ENCODE measurements at places on chromosomes 6 and 20. TPM values are rescaled to one million over a fixed set of nuclear protein-coding genes. Genes with fewer than 3 reads are reported as not detected.

GRCh38 chr20:57212534-57213276 is 53.7 kb downstream of the BMP7 start:
- peak; percentile 60 for DNase-seq

DNA sequence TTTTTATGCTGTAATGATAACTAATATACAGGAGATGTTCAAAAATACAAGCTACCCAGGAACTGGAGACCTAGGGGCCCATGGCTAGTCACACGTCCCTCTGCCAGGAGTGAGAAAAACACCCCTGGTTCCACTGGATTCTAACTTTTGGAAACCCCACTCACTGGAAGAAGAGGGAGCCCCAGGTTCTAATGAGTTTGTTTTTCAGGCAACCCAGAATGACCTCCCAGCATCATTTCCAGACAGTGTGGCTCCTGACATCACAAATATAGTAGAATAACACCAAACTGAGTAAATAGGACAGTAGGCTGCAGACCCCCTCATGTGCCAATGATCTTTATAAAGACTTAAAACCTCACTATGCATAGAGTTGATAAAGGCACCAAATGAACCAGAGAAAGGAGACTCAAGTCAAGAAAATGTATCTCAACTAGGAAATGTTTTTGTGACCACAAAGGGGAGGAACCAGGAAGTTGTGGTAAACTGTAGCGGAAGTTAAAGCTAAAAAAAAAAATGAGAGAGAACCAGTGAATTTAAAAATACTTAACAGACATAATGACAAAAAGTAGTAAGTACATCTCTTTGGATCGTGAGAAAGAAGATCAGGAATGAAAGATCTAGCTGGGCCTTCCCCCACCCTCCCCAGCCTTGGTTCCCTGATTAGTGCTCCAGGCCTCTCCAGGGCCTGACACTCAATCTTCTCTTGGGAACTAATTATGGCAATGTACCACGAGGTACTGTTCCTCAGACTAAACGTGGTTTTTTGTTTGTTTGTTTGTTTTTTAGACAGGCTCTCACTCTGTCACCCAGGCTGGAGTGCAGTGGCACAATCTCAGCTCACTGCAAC is 19.8 kb downstream of the HLA-E start:
- no peak for DNase-seq

DNA sequence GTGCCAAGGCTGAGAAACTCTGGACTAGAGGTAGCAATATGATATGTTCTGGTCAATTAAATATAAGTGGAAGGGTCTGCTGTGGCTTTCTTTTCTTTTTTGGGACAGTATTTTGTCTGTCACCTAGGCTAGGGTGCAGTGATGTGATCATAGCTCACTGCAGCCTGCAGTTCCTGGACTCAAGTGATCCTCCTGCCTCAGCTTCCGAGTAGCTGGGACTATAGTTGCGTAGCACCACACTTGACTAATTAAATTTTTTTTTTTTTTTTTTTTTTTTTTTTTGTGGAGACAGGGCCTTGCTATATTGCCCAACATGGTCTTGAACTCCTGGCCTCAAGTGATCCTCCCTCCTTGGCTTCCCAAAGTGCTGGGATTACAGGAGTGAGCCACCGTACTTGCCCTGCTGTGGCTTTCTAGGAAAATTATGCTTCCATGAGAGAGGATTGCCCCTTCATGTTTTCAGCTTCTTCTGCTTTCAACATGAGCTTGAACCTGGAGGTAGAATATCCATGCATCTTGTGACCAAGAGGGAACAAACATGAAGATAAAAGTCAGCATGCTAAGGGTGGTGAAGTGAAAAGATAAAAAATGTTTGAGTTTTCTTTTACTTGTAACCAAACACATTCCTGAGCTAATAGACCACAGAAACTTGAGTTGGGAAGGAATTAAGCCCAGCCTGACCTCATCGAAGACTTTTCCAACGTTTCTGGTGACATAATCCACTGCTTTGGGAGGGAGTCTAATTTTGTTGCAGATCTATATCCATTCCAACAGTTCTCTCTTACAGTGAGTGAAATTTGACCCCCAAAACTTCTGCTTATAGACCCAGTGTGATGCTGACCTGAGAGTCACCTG is 75.1 kb downstream of the CARMIL1 start:
- no peak for DNase-seq

- DNase-seq = no peak
Observed at GRCh38 chr20:46975976-46976375, 81.3 kb downstream of the EYA2 start.

MROH8 gene
- total RNA-seq = 5.2 TPM

- DNase-seq = no peak
Observed at GRCh38 chr20:54678253-54678652, 202.9 kb downstream of the DOK5 start.

DNA sequence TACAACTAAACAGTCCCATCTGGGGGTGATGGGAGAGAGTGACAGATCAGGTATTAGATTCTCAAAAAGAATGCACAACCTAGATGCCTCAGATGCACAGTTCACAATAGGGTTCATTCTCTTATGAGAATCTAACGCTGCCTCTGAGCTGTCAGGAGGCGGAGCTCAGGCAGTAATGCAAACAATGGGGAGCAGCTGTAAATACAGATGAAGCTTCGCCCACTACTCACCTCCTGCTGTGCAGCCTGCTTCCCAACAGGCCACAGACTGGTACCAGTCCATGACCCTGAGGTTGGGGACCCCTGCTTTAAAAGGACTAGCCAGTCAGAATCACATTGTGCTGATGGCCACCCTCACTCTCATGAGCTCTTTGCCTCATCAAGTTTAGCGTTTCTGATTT is 247.0 kb upstream of the KCNQ5 start:
- no peak for DNase-seq

VGLL2 gene
- total RNA-seq = 0.21 TPM

TFB1M gene
- 14.9 TPM for total RNA-seq

DNA sequence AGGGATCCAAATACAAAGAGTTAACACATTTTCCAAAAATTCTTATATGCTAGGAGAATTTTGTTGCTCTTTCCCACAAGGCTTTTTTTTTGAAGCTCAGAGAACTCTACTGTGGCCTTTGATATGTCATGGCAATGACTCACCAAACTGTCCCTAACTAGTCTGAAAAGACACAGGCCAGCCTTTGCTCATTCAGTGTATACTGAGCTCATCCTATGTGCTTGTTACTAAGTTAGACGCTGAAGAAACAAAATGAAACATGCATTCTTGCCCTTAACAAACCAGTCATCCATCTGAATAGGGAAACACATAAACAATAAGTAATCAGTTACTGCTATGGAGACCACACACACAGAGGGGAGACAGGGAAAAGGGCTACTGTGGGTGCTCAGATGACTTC is 291.8 kb downstream of the FOXC1 start:
- no peak for DNase-seq

GRCh38 chr6:155067956-155068615 is 73.0 kb downstream of the TIAM2 start:
- no peak for DNase-seq

GRCh38 chr6:138030872-138031271 is 76.3 kb downstream of the PERP start:
- no peak for DNase-seq

PSORS1C2 gene
- not detected for total RNA-seq

DNA sequence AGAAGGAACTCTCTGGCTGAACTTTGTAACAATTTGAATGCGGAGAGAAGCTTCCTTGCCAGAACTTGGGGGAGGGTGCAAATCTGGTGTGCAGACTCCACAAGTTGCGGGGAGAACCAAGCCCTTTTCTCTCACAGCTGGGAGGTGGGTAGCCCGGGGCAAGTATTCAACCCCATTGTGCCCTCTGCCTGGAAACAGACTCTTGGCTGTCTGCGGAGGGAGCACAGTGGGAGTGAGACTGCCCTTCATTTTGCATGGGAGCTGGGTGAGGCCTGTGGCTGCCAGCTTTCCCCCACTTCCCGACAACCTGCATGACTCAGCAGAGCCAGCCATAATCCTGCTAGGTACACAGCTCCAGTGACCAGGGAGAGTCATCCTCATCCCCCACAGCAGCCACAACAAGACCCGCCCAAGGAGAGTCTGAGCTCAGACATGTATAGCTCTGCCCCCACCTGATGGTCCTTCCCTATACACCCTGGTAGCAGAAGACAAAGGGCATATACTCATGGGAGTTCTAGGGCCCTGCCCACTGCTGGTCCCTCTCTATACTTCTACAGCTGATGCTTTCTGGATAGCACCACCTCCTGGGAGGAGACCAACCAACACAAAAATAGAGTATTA is 29.4 kb upstream of the TPD52L1 start:
- no peak for DNase-seq

- DNase-seq = no peak
Observed at GRCh38 chr20:8121666-8122065, 10.4 kb upstream of the PLCB1 start.

- no peak for DNase-seq
Observed at GRCh38 chr6:91720324-91720723, 1133.5 kb upstream of the MAP3K7 start.

C2 gene
- total RNA-seq = 3.3 TPM

SIRPA gene
- 16.7 TPM for total RNA-seq

POPDC3 gene
- total RNA-seq = 31.1 TPM

DNA sequence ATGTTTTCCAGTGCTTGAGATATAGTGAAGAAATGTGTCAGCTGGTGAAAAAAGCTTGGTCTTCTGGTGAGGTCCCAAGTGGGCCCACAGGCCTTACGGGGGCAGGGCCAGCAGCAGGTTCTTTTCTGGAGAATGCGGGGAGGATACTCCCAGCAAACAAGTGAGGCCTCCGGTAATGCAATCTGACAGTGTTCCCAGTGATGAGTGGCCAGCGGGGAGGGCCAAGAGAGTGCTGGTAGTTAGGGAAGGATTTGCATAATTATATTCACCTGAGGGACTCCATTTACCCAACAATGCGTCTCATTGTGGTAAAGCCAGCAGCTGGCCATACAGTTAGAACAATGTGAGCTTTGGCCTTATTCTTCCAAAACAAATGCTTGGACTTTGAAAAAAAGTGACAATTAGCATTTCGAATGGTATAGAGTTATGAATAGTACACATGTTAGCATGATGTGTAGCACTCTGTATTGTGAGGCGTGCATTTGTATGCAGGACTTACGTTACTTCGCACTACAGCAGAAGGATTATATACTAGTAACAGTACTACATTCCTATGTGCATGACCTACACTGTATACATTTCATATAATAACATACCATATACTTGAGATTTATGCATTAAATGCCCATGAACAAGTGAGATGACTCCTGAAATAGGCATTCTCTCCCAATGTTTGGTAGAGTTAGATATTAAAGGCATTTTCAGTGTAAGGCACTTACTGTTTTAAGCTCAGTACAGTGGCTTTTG is 69.8 kb downstream of the MYB start:
- DNase-seq = no peak

GRCh38 chr20:4135385-4136077 is 120.2 kb upstream of the RNF24 start:
- DNase-seq = no peak

ESR1 gene
- total RNA-seq = 1.6 TPM

- no peak for DNase-seq
Observed at GRCh38 chr6:128511506-128511905, 8.9 kb downstream of the PTPRK start.

DNA sequence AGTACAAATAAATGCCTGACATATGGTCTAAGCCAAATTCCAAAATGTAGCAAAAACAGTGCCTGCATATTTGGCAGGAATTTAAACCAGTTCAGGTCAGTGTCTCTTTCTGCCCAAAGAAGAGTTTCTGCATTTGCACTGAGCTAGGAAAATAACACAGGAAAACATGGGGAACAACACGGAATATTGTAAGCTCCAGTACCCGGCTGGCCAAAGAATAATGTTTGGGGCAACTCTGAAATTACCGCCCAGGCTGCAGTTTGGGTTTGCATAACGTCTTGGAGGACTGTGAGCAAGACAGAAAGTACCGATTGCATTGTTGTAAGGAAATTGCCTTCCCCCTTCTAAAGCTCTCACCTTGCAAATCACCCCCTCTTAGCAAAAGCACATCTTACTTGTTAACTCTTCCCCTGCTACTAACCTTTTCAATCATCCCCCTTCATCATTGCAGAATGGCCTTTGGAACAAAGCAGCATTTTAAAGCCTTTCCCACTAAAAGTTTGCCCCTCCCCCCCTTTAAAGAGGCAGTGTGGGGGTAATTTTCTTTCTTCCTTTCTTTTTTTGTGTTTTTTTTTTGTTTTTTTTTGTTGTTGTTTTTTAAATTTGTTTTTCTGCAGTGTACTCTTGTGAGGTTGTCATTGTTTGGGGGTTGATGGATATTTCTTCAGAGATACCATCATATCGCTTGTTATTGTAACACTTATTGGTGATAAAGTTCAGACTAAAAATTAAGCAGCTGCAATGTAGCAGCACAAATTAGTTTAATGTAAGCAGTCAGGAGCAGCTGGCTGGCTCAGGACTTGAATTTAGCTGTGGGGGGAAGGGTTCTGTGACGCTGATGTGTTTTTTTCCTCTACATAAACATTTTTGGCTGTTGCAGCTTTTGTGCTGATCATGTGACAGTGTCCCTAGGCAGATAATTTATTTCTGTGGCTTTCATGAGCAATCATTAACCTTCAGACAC is 100.0 kb upstream of the CITED2 start:
- DNase-seq = peak; percentile 16

- no peak for DNase-seq
Observed at GRCh38 chr6:142647449-142648035, 297.4 kb downstream of the HIVEP2 start.

DNA sequence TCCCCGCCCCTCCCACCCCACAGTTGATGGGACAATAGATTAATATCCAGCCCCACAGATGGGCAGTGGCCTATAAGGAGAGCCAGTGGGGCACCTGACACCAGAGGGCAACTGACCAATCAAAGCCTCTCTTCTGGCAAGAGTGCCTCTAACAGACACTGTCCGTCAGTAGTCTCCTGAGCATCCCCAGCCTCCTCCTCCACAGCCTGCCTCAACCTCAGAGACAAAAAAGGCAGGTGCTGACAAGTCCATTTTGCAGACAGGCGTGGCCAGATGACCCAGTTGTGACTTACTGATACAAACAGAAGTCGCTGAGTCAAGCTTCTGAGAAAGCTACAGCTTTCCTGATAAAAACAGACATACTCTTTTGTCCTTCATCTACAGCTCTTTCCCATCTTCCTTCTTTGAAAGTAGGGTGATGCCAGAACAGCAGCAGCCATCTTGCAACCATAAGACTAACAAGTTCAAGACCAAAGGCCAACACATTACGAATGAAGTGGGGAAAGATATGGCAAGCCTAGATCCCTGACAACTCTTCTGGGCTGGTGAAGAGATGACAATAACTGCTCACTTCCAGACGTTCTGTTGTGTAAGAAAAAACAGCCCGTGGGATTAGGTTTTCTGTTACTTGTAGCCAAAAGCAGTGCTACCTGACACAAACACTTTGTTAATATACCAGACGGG is 12.3 kb downstream of the PPIL1 start:
- DNase-seq = no peak

DNA sequence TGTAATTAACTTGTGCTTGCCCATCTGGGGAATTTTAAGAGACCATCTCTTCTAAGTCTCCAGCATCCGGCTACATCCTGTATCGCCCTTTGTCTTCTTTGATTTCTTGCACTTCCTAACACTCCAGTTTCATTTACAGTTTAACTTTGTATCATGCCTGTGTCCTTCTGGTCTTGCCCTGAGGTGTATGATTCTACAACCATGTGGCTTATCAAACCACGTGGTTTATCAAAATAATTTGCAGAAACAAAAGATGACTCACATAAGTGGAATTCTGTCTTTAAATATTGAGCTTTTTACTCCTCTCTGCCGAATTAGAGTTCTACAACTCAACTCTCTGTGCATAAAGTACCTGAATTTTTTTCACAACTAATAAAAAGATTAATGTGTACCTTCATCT is 580.7 kb downstream of the KIF16B start:
- no peak for DNase-seq

Measured in heart right ventricle (tissue), 16 donors.